ENCODE measurements at places on chromosomes 6 and 20.

GRCh38 chr20:16486532-16486931 lies 86.7 kb downstream of the KIF16B start:
- no peak for DNase-seq

DNA sequence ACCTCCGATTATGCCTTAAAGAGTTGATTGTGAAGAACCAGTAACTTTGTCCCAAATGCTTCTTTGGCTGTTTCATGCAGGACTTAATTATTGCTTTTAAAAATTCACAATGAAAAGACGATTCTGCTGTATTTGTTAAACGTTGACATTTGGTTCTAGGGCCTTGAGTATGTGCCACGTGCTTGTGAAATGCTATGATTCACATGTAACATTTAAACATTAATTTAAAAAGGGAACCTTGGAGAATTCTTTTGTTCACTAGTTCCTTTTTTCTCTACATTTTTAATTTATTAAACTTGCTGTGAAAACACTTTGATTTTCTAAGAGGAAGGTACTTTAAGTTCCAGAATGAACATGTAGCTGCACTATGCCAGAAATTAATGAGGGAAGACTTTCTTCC lies 9.5 kb downstream of the GZF1 start:
- no peak for DNase-seq

GRCh38 chr6:116983375-116983774 lies 106.3 kb downstream of the RFX6 start:
- DNase-seq = no peak

- no peak for DNase-seq
Measured at GRCh38 chr20:12466915-12467314, 541.9 kb upstream of the SPTLC3 start.

- DNase-seq = no peak
Measured at GRCh38 chr6:72367439-72367838, 254.4 kb upstream of the KCNQ5 start.
